A549 treated with ZK216348 at 1 μM for 4 hours (cell line): ENCODE measurements at places on chromosomes 1 and 21. TPM values are rescaled to one million over a fixed set of nuclear protein-coding genes. Genes with fewer than 3 reads are reported as not detected.

Gene GUCA2A
- total RNA-seq = not detected in 5 replicates

Gene CCDC185
- 0.07 to 0.12 TPM in 2 of 5 replicates, not detected in the others for total RNA-seq

Gene OLIG1
- not detected in 5 replicates for total RNA-seq

Gene KLHDC7A
- total RNA-seq = 1.1 to 2.3 TPM (median 1.5 TPM) in 5 replicates

Gene CLCNKB
- 0.07 to 0.22 TPM (median 0.15 TPM) in 4 of 5 replicates, not detected in the other for total RNA-seq

Gene GNG4
- 11.4 to 21.5 TPM (median 14.2 TPM) in 5 replicates for total RNA-seq

Gene RAB25
- total RNA-seq = 0.29 to 0.62 TPM (median 0.38 TPM) in 3 of 5 replicates, not detected in the others

Gene OPN3
- total RNA-seq = 48.1 to 67.7 TPM (median 65.5 TPM) in 5 replicates

Gene NBPF9
- 15.2 to 15.7 TPM (median 15.4 TPM) in 5 replicates for total RNA-seq

Gene NPHS2
- not detected in 5 replicates for total RNA-seq

Gene GBP3
- 1.1 to 2.2 TPM (median 1.5 TPM) in 5 replicates for total RNA-seq

Gene NPL
- 0.67 to 1.6 TPM (median 0.75 TPM) in 5 replicates for total RNA-seq

Gene MSH4
- 0.11 TPM in 1 of 5 replicates, not detected in the others for total RNA-seq

Gene ACBD6
- 53.9 to 59.9 TPM (median 56.9 TPM) in 5 replicates for total RNA-seq

Gene SMCP
- total RNA-seq = not detected in 5 replicates

Gene LGR6
- total RNA-seq = 0.40 to 1.8 TPM (median 0.62 TPM) in 5 replicates

Gene SH2D2A
- total RNA-seq = 3.0 to 5.3 TPM (median 4.0 TPM) in 5 replicates

Gene NCMAP
- total RNA-seq = 0.06 to 0.18 TPM (median 0.13 TPM) in 4 of 5 replicates, not detected in the other

Gene OVAAL
- total RNA-seq = 0.18 TPM in 1 of 5 replicates, not detected in the others

Gene ARHGAP29
- 8.0 to 17.5 TPM (median 15.4 TPM) in 5 replicates for total RNA-seq

Gene CSRP1
- total RNA-seq = 391 to 501 TPM (median 402 TPM) in 5 replicates

Gene FCRL2
- not detected in 5 replicates for total RNA-seq

Gene RAB29
- 9.8 to 11.7 TPM (median 10.6 TPM) in 5 replicates for total RNA-seq

Gene TNNT2
- 0.34 TPM in 1 of 5 replicates, not detected in the others for total RNA-seq

Gene GABRD
- total RNA-seq = 0.19 to 0.83 TPM (median 0.41 TPM) in 5 replicates

Gene TRNAU1AP
- total RNA-seq = 19.8 to 28.4 TPM (median 23.6 TPM) in 5 replicates

Gene GUCA2B
- total RNA-seq = 0.42 TPM in 1 of 5 replicates, not detected in the others

Gene FOXO6
- 0.48 to 1.1 TPM (median 1.0 TPM) in 5 replicates for total RNA-seq

Gene IGSF21
- total RNA-seq = not detected in 5 replicates

Gene DIO1
- not detected in 5 replicates for total RNA-seq

Gene OR2M3
- not detected in 5 replicates for total RNA-seq

Gene PADI6
- not detected in 5 replicates for total RNA-seq

Gene GBP5
- 0.18 TPM in 1 of 5 replicates, not detected in the others for total RNA-seq

Gene SLC44A3
- total RNA-seq = 1.3 to 2.5 TPM (median 1.6 TPM) in 5 replicates

Gene EFNA4
- total RNA-seq = 7.5 to 11.6 TPM (median 10.4 TPM) in 5 replicates

Gene FRRS1
- total RNA-seq = 1.1 to 2.2 TPM (median 1.6 TPM) in 5 replicates

Gene VANGL2
- 0.50 to 1.2 TPM (median 0.91 TPM) in 5 replicates for total RNA-seq
